GM12878 (cell line): ENCODE measurements at places on chromosomes 5 and 9. TPM values are rescaled to one million over a fixed set of nuclear protein-coding genes. Genes with fewer than 3 reads are reported as not detected.

Gene SOHLH1
- total RNA-seq = not detected in 2 replicates

Gene ADCY2
- 0.26 and 0.27 TPM in 2 replicates for total RNA-seq

DNA sequence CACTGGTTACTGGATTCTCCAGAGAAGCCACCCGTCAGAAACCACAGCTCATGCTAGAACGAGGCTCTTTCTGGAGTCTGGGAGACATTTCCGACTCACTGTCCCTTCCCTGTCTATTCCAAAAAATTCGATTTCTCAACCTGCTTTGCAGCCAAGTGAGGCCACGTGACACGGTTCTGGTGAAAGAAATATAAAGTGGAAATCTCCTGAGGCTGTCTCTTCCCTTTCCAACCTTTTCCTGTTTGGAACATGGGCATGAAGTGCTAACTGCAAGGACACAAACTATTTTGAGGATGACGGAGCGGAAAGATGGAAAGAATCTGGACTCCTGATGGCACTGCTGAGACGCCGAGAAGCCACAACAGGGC lies 6.1 kb upstream of the PTGS1 start:
- no peak for DNase-seq

GRCh38 chr9:137387114-137387890 lies 35.7 kb downstream of the EXD3 start:
- DNase-seq = no peak

DNA sequence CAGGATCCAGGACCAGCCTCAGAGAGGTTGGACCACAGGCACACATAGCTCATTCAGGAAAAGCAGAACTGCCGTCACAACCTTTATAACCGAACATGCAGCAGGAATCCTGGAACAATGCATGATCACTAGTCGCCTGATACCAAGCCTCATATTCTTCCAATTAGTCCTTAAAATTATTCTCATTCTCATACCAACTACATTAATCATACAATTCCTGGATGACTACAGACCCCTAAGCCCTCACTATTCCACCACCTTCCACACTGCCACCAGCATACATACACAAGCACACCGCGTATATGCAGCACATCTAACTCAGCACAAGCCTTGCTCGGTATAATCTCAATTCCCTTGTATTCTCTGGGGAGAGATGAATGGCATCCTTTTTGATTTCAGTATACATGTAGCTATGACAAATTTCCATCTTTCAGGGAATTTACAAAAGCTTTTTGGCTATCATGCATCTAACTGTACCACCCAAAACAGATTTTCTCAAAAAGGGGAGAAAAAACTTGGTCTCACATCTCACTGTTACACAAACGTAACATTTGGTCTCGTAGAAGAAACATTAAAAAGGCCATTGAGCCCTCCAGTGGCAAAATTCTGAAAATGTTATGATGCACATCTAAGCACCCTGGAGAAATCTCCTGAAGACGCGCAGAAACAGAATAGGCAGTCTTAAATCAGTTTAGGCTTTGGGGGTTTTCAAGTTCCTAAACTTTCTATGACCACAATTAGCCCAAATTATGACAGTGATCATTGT lies 46.2 kb downstream of the MCTP1 start:
- no peak for DNase-seq

- no peak for DNase-seq
Measured at GRCh38 chr5:131792896-131793295, 3.9 kb downstream of the FNIP1 start.

GRCh38 chr5:24177821-24178220 lies 467.0 kb downstream of the CDH10 start:
- DNase-seq = no peak

DNA sequence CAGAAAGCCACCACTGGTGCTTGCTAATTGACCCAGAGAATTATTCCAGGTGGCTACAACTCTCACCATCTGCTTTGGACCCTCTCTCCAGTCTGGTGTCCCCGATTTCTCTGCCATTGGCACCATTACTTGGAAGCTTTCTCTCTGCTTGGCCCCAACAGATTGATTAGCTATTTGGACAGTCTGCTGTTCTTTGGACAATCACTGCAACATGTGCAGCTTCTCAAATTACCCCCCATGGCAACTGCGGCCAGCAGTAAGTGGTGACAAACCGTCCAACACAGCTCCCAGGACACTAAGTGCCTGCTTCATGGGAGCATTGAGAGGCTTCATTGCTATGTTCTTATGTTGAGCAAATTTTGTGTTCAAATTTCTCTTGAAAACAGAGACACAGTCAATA lies 309.8 kb downstream of the TAF11L14 start:
- no peak for DNase-seq

DNA sequence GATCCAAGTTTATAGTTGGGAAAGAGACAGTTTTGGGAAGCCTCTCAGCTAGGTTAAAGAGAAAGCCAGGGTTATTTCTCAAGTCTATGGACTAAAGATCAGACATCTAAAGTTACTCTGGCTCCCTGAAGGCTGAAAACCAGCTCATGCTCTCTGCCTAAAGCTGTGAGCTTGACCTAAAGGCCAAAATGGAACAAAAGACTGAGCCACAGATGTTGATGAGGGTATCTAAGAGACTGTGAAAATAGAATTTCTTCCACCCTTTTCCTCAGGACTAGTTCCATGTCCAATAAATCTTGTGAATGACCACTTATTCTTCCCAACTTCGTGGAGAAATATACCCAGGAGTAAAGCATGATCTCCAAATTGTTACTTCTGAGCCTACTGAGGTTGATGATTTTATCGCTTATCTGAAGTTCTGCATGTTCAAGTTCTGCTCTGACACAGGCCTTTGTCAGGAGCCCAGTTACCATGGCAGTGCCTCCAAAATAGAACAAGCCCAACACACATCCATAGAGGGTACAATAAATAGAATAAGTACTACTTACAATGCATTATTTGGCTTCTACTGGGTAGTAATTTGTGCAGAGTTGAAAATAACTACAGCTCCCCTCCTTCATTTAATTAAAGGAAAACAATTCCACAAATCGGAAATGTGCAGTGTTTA lies 373.6 kb downstream of the NTRK2 start:
- no peak for DNase-seq
